Stimulated activated CD8-positive, alpha-beta memory T cell treated with anti-CD3 and anti-CD28 coated beads, Interleukin-2, amount 100 ng/mL, for 1 hour (primary cell): ENCODE measurements at places on chromosomes 16 and 17.

DNA sequence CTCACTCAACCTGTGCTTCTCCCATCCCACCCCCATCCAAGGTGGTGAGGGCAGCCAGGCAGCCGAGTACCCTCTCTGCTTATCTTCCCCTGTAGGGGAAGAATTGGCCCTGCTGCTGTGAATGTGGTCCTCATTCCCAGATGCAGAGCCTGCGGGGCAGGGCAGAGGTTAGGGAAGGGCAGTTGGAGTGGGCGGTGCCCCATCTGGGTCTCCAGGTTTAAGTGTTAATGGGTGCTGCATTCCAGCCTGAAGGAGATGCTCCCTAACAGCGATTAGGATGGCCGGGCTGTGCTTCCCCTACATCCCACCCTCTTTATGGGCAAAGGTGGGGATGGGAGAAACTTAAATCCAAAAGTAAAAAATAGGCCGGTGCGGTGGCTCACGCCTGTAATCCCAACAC is 12.1 kb downstream of the TMEM95 start:
- no peak for DNase-seq

DNA sequence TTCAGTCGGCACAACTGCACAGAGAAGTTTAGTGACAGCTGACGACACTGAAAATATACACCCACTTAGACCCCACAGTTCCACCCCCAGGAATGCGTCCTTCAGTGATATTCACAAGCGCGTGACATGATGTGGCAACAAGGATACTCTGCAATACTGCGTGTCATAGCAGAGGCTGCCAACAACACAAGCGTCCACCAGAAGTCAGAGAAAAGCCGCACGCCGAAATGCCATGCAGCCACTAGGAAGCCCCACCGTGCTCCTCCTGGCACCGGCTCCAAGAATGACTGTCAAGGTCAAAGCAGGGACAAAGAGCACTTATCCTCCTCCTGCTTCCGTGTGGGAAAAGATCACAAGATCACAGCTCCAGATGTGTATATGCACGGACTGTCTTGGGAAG is 3.5 kb downstream of the ATP2A3 start:
- no peak for DNase-seq

GRCh38 chr17:42522263-42522790 is 13.7 kb upstream of the NAGLU start:
- no peak for DNase-seq

- no peak for DNase-seq
Measured at GRCh38 chr16:66481081-66481942, 54.2 kb downstream of the BEAN1 start.

DNA sequence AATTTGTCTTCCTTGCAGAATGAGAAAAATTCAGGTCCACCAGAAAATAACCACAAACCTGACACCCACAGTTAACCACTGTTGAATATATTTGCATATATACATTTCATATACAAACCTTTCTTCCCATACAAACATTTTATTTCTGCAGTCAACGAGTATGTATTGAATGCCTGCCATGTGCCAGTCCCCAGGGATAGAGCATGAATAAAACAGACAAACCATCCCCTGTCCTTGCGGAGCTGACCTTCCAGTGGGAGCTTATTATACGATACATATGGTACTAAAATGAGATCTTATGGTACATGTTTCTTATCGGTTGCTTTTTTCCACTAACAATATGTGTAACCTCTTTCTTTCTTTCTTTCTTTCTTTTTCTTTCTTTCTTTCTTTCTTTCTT is 116.7 kb downstream of the PITPNC1 start:
- DNase-seq, result no peak

DNA sequence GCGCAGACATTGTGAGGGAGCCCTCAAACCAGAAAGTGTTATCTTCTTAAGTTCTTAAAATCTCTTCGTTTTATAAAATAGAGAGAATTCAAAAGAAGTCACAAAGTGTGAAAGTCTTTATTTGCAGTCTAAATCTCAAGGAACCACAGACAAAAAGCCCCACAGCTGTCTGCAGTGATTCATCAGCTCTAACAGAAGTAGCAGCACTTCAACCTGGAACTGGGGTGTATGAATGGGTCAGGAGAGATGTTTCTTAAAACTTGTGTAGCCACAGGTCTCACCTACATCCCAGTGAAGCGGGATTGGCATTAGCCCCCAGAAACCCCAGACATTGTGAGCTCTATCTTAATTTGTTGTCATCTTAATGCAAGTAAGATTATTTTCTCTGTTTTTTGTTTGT is 61.1 kb downstream of the CDYL2 start:
- no peak for DNase-seq

DNA sequence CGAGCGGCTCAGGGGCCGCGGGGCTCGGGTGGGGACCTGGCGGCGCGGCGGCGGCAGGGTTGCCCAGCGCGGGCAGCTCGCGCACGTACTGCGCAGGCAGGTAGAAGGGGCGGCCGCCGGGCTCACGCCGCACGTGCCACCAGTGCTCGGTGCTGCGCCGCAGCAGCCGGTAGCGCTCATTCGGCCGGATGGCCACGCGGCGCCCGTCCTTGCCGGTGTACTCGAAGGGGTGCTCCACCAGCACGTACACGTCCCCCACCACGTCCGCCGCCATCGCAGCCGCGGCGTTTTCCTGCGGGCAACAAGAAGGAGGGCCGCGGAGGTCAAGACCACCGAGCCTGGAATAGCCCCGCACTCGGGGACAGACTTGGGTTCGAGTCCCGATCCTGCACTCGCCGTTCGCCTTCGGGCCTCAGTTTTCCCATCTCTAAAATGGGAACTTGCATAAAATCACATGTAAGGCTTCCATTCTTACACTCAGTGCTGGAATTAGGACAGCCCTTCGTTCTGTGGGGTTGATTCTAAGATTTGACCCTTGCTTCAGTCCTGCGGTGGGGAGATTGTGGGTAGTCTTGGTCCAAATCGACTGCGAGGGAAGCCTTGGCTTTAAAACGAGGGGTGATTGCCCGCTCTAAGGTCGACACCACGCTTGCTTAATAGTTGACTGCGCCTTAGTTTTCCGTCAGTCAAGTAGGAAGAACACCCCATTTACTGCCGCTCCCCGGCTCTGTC is 2.5 kb downstream of the ARHGAP27 start:
- DNase-seq, result no peak

- DNase-seq, result no peak
Measured at GRCh38 chr17:42670789-42671657, 5.8 kb downstream of the PLEKHH3 start.

- no peak for DNase-seq
Measured at GRCh38 chr16:31186176-31186575, 6.2 kb downstream of the FUS start.

- DNase-seq, result no peak
Measured at GRCh38 chr17:78351449-78352006, 8.3 kb downstream of the SOCS3 start.

DNA sequence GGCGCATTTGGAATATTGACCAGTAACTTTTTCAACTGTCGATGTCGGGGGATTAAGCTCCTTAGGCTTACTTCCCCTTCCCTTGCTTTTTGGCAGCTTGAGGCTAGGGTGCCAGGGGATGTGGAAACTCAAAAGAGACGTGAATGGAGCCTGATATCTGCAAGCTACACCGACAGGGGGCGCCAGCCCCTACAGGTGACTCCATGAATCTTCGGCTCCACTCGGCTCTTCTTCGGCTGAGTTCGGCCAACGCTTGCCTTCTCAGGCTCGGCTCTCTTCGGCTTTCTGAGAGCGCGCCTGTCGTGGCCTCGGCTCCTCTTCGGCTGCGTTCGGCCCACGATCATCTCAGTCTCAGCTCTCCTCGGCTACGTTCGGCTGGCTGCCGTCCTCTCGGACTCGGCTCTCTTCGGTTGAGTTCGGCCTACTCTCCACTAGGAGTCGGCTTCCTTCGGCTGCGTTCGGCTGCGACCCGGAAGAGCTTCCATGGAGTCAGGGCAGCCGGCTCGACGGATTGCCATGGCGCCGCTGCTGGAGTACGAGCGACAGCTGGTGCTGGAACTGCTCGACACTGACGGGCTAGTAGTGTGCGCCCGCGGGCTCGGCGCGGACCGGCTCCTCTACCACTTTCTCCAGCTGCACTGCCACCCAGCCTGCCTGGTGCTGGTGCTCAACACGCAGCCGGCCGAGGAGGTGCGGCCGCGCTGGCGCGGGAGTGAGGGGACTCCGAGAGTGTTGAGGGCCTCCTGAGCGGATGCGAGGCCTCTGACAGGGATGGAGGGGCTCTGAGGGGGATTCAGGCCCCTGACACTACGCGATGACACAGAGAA is at the start of gene ERCC4:
Gene ERCC4, plus strand, starts transcription at position 472 of the 827 bp plus-strand sequence. Its CDS starts 12 bp downstream, at position 484.
- peak; percentile 97 for DNase-seq

- no peak for DNase-seq
Measured at GRCh38 chr16:85492295-85492864, 120.7 kb upstream of the GSE1 start.

- no peak for DNase-seq
Measured at GRCh38 chr17:9361188-9361955, 214.2 kb downstream of the STX8 start.

DNA sequence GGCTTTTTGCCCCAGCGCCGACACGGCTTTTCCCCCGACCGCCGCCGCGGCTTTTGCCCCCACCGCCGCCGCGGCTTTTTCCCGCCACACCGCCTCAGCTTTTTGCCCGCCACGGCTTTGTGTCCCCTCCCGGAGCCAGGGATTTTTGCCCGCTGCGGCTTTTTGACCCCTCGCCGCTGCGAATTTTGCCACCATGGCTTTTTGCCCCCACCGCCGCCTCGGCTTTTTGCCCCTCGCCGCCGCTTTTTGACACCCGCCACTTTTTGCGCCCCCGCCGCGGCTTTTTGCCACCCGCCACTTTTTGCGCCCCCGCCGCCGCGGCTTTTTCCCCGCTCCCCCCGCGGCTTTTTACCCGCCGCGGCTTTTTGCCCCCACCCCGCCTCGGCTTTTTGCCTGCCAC is 1342.5 kb downstream of the TP53TG3F start:
- DNase-seq, result no peak

DNA sequence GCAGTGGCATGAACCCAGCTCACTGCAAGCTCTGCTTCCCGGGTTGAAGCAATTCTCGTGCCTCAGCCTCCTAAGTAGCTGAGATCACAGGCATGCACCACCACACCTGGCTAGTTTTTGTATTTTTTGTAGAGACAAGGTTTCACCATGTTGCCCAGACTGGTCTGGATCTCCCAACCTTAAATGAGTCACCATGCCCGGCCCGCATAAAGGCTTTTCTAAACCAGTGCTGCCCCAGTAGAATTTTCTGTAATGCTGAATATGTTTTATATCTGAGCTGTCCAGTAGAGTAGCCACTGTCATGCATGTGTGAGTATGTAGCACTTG is 36.9 kb upstream of the WSB1 start:
- DNase-seq, result no peak

- DNase-seq, result no peak
Measured at GRCh38 chr16:81265658-81266451, 27.4 kb downstream of the BCO1 start.

DNA sequence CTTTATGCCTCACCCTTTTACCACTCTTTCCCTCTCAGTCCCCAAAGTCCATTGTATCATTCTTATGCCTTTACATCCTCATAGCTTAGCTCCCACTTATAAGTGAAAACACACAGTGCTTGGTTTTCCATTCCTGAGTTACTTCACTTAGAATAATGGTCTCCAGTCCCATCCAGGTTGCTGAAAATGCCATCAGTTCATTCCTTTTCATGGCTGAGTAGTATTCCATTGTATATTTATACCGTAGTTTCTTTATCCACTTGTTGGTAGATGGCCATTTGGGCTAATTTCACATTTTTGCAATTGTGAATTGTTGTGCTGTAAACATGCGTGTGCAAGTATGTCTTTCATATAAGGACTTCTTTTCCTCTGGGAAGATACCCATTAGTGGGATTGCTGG is 597.3 kb downstream of the WWOX start:
- no peak for DNase-seq

- no peak for DNase-seq
Measured at GRCh38 chr16:27780468-27781194, 230.7 kb downstream of the KATNIP start.

DNA sequence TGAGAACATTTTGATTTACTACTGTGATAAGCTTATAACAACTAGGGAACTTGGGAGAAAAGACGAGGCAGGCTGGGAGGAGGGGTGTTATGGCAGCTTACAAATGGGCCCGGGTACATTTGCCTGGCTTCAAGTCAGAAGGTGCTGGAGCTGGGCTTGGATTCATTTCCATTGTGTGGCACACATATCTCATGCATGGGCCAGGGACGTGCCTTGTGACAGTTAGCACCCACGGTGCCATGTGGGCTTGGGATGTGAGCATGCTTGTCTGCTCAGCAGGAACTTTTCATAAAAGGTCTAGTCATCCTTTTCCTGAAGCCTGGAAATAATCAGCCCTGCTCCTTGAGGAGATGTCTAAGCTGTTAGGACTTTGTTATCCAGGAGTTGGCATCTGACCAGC is 572.2 kb downstream of the CDH13 start:
- DNase-seq, result no peak

- no peak for DNase-seq
Measured at GRCh38 chr16:73775841-73776388, 520.7 kb upstream of the PSMD7 start.

GRCh38 chr17:67546578-67547527 is 169.8 kb downstream of the PITPNC1 start:
- no peak for DNase-seq

DNA sequence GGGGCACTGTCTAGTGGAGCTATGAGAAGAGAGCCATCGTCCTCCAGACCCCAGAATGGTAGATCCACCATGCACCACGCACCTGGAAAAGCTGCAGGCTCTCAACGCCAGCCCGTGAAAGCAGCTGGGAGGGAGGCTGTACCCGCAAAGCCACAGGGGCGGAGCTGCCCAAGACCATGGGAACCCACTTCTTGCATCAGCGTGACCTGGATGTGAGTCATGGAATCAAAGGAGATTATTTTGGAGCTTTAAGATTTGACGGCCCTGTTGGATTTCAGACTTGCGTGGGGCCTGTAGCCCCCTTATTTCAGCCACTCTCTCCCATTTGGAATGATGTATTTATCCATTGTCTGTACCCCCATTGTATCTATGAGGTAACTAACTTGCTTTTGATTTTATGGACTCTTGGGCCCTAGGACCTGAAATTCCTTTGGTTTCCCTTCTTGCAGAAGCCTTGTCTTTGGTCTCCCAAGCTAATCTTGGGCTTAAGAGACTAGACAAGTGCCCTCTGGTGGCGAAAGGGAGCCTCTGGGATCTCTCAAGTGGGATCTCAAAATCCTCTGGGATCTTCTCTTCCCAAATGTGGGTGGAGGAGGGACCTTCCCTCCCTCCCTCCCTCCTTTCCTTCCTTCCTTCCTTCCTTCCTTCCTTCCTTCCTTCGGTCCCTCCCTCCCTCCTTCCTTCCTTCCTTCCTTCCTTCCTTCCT is 58.2 kb upstream of the HAPSTR1 start:
- DNase-seq, result no peak

GRCh38 chr17:82966415-82966814 is 113.0 kb upstream of the METRNL start:
- no peak for DNase-seq

GRCh38 chr17:31726980-31727427 is 132.0 kb downstream of the COPRS start:
- no peak for DNase-seq

DNA sequence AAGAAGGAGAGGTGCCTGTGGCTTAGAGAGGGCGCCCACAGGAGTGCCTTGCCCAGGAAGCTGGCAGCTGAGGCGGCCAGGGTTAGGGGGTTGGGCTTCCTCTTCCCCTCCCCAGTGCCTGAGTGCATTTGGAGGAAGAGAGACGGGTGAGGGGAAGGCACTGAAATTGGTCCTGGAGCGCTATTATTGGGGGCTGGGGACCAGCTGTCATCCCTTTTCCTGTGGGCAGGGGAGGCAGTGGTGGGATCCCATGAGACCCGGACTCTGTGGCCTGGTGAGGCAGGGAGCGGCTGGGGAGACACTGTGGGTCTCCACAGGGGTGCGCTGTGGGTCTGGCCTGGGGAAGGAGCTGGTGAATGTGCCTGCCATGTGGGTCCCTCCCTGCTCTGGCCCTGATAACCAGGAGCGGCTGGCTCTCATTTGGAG is 259.7 kb downstream of the SEC14L1 start:
- DNase-seq, result peak; percentile 49

GRCh38 chr16:4846503-4846900 is 586 bp downstream of the GLYR1 start:
- DNase-seq, result no peak
